T-helper 2 cell treated with Interferon-gamma antibody and Interleukin-4, amounts not matched to agents 5 μg/mL and 100 μg/mL, for 36 hours (primary cell): ENCODE measurements at places on chromosomes 2 and 18.

DNA sequence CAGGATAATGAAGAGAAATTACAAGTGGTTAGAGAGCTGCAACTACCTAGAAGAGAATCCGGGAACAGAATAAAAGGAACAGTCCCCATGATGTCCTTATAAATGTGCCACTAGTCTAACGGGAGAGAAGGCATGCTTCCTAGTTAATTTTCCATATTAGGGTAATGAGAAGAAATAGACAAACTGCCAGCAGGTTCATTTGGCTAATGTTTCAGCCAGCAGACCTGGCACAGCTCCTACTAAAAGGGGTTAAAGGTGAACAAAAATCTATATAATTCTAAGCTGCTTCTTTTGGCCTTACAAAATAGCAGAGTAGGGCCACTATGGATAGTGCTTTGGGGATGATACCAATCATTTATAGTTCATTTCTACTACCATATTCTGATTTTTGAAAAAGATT, 845.3 kb upstream of the GCFC2 start:
- DNase-seq, result no peak

DNA sequence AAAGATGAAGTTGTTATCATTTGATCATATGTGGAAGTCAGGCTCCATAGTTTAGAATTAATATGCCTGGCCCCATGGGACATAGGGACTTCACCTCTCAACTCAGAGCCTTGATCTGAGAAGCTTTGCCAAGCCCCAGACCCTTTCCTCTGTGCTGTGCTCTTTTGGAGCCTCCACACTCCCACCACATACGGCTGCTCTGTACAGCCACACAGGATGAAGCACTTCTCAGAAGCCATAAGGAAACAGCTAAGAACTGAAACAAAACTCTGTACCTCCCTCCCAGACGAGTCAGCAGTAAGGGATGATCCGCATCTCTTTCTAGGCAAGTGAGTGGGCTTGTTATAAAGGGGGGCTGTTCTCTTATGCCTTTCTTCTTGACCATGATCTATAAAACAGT, 66.5 kb downstream of the CAB39 start:
- DNase-seq, result no peak

- DNase-seq, result no peak
Measured at GRCh38 chr2:241302759-241303651, 12.5 kb downstream of the HDLBP start.

DNA sequence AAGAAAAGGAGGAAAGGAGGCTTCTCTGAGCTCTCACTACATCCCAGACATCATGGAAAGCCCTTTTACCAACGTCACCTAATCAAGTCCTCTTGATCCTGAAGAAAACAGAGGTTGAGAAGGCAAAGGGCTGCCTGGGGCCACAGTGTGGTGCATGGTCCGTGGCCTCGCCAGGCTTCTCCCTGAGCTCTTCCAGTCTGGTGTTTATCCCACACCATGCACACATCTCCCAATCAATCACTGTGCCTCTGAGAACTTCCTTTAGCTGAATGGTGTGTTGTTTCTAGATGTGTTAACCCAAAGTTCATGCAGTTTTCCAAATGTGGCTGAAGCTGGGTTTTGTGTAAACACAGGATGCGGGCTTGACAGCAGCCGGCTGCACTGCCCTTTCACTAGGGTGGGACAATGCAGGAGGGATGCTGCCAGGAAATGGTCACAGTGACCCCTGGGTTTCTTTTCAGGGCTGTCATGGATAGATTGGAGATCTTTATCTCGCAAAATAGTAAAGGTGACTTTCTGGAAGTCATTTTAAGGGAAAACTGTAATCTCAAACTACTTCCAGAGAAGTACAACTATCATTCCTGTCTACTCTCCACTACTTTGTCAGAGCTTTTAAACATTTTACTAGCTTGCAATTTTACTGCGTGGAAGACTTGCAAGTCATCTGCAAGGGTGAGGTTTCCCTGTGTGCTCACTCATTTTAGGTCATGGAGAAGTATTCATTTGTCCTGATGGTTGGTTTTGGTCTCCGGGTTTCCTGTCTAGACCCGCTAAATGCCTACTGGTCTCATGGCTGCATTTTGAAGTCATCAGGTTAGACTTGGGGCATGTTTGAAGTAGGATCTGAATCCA, 54.6 kb downstream of the IL1R2 start:
- no peak for DNase-seq

DNA sequence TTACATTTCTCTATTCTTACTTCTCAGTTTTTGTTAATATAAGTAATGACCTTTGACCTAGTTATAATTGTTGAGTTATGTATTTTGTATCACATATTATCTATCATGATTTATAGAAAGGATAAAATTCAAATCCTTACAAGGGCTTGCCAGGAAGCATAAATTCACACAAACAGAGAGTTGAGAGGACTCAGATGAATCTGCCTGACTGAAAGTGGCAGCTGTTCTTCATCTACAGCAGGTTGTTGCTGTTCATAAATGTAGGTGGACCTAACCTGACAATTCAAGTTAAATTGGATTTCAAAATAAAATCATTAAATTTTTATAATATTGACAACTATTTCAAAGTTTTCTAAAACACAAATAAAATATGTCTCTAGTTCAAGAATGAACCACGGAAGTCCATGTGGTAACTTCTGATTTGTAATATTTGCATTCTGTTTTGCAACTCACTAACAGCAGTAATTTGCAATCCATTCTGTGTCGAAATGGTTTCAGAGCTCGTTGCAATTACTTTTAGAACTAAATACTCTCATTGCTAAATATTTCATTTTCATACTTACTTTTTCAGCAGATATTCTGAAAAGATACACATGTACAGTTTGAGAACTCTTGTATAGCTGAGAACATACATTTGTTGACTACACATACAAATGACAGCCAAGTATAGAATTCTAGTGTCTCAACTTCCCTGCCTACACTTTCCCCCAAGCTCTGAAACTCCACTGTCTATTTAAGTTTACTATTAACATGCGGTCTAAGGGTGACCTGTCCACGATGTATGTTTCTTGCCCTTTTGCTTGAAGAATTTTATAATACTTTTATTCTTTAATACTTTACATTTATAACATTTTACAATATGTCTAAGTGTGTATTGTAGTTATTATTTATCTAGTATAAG, 25.7 kb downstream of the SCN7A start:
- no peak for DNase-seq

- DNase-seq, result no peak
Measured at GRCh38 chr2:44578471-44579093, 216.8 kb downstream of the CAMKMT start.
